T-helper 17 cell (primary cell): ENCODE measurements at places on chromosomes 2 and 18.

GRCh38 chr2:127685410-127686080, 10.2 kb upstream of the LIMS2 start:
- H3K27me3 ChIP-seq: peaks cover 25% of the 10 kb centered on the region
- no peaks in the 10 kb centered on the region for H3K4me1 ChIP-seq
- DNase-seq: no peak
- no peak overlapping the region for H3K27ac ChIP-seq

DNA sequence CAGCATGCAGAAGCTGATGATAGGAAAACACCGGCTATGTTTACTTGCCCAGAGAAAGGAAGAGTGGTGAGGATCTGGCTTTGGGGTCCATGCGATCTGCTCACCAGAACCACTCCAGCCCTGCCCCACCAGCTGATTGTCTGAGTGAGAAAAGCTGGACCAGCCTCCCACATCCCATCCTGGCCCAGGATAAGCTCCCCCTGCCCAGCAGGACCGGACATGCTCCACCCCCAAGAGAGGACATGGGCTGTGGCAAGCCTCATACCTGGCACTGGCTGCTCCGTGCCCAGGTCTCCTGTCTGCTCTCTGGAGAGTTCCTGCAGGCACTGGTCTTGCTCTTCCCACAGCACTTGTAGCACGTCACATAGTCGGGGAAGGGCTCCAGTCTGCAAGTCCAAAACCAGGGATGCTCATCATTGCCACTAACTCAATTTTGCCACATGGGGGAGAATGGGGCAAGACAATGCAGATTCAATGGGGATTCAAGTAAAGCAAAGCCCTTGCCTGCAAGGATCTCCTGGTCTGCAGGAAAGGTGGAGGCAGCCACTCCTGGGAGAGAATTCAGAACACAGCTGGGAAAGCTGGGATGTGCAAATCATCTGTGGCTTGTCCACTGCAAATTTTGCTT, 30.0 kb downstream of the SCTR start:
- no peak overlapping the region for H3K4me3 ChIP-seq
- peaks cover 39% of the 10 kb centered on the region for H3K27me3 ChIP-seq
- H3K36me3 ChIP-seq: peaks cover 6% of the 10 kb centered on the region
- H3K27ac ChIP-seq: no peak overlapping the region
- peaks cover 8% of the 10 kb centered on the region for H3K4me1 ChIP-seq

- peak overlapping the region; percentile 6 for H3K27ac ChIP-seq
- H3K4me1 ChIP-seq: peaks cover 2% of the 10 kb centered on the region
- H3K27me3 ChIP-seq: peaks cover 26% of the 10 kb centered on the region
- no peak overlapping the region for H3K4me3 ChIP-seq
- no peak for DNase-seq
Measured at GRCh38 chr2:3094999-3095958, 282.3 kb downstream of the EIPR1 start.

DNA sequence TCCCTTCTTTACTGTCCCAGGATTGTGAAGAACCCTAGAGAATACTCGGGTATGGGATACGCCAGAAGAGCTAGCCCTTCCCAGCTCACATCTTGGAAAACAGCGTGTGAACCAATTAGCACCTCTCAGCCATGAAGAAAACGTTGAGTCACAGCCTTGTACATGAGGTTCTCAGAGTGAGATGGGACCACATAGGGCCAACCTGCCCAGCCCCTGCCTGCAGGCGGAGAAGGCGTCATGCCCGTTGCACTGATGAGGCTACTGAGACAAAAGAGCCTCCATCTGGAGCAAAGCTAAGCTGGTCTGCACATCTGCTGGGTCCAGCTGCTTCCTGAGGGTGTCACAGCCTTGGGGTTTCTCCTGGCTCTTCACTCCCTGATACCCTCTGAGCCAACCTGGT, 92.2 kb downstream of the LBH start:
- no peaks in the 10 kb centered on the region for H3K36me3 ChIP-seq
- H3K4me1 ChIP-seq: peaks cover 9% of the 10 kb centered on the region
- no peaks in the 10 kb centered on the region for H3K27me3 ChIP-seq
- no peak for DNase-seq
- no peak overlapping the region for H3K4me3 ChIP-seq

DNA sequence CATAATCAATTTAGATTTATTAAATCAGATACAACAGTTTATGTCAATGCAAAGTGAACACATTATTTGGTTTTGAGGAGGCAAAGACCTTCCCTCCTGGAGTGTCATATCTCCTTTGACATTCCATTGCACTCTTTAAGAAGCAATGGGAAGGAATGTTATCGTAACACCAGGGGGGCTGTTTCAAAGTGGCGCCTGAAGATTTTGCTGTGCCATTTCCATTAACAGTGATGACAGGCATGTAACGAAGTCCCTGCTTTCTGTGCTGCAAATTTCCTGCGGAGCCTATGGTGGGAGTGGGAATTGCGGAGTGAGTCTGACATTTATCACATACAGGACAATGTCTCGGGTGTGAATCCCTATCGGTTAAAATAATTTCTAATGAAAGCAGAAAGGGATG, 499.6 kb upstream of the RAB6C start:
- no peak overlapping the region for H3K27ac ChIP-seq
- no peaks in the 10 kb centered on the region for H3K4me1 ChIP-seq
- H3K36me3 ChIP-seq: no peaks in the 10 kb centered on the region
- H3K4me3 ChIP-seq: no peak overlapping the region

GRCh38 chr2:11495844-11496681, 30.1 kb upstream of the E2F6 start:
- peaks cover 37% of the 10 kb centered on the region for H3K27me3 ChIP-seq
- H3K4me1 ChIP-seq: peaks cover 5% of the 10 kb centered on the region
- H3K27ac ChIP-seq: no peak overlapping the region
- H3K4me3 ChIP-seq: no peak overlapping the region
- DNase-seq: no peak
- peaks cover 2% of the 10 kb centered on the region for H3K36me3 ChIP-seq

DNA sequence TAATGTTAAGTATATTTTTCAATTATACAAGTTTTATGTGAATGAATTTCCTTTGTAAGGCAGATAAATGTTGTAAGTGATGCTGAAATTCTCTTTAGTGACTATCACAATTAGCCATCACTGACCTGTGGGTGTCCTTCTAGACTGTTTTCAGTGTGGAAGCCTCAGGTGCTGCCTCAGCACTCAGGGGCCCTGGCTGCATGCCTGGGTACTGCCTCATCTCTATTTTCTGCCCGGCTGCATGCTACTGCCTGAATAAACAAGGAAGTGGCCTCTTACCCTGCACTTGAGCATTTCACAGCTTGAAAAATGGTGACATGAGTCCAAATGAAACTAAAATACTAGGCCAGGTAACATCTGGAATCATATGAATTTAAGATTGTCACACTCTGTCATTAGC, 787.6 kb upstream of the SALL3 start:
- no peaks in the 10 kb centered on the region for H3K36me3 ChIP-seq
- no peaks in the 10 kb centered on the region for H3K27me3 ChIP-seq
- no peaks in the 10 kb centered on the region for H3K4me1 ChIP-seq
- no peak overlapping the region for H3K4me3 ChIP-seq
- DNase-seq: no peak
- H3K27ac ChIP-seq: no peak overlapping the region

GRCh38 chr2:223075301-223076270, 23.6 kb downstream of the KCNE4 start:
- DNase-seq: no peak
- no peak overlapping the region for H3K4me3 ChIP-seq
- peaks cover 8% of the 10 kb centered on the region for H3K27me3 ChIP-seq
